Activated CD4-positive, alpha-beta T cell treated with anti-CD3 and anti-CD28 coated beads for 48 hours (primary cell): ENCODE measurements at places on chromosomes 7 and 10.
A peak's percentile ranks its signal among the peaks of the same experiment; 100 is the strongest.

DNA sequence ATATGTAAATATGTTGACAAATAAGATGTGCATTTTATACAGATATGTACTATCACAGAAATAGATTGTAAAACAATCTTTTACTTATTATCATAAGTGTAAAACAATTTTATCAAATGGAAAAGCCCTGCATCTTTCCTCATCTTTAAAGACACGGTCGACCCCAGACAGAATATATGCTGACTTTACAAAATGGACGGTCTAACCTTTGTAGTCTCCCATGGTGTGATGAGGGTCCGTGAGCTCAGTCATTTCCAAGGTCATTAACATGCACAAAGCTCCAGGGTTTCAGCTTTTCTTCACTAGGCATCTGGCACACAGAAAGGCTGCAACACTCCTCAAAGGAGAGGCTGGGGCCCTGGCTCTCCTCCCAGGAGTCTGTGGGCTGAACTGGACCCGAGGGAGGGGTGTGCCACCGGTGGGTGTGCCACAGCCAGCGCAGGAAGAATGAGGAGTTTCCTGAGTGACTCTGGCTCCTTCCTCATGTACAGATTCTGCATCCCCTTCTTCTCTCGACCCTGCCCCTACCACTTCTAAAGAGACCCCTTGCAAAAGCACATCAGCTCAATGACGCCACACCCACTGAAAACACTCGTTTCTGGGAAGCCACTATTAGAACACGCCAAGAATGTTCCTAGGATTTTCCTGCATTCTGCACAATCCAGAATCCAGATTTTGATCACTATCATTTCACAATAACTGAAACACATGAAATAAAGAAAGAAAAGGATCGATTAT, 26.2 kb upstream of the ABLIM1 start:
- DNase-seq = no peak

DNA sequence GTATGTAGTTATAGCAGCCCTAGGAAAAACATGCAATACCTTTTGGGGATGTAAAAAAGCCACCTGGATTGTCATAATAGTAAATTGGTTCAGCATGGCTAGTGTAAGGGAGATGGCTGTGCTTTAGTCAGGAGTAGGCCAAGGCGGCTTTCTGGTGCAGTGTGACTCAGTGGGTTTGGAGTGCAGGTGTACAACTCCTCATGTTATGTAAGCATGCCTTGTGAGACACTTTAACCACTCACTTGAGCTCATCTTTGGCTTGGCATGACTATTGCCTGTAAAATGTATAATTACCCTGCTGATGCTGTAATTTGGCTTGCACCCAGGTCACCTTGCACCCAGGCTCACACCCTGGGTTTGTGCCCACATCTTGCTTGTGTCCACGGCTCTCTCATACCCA, 239.2 kb upstream of the GLI3 start:
- no peak for DNase-seq

- DNase-seq = no peak
Observed at GRCh38 chr10:117364110-117364960, 10.9 kb downstream of the PDZD8 start.

DNA sequence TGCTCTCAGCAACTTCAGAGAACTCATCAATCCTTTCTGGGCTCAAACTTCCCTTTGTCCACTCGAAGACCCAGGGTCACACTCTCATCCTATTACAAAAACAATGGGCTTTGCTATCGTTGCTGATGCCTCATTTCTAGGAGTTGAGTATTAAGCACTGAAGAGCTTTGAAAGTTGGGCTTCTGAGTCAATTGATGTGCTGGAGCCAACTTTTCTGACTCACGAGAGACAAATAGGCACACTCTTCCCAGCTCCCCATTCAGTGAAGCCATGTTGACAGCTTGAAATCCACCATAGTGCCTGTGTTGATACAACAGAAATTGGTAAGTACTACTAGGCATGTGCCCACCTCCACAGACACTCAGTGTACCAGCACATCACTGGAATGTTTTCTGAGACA, 97.5 kb upstream of the PRSS58 start:
- no peak for DNase-seq

GRCh38 chr10:129096065-129096984, 370.7 kb upstream of the MGMT start:
- no peak for DNase-seq

DNA sequence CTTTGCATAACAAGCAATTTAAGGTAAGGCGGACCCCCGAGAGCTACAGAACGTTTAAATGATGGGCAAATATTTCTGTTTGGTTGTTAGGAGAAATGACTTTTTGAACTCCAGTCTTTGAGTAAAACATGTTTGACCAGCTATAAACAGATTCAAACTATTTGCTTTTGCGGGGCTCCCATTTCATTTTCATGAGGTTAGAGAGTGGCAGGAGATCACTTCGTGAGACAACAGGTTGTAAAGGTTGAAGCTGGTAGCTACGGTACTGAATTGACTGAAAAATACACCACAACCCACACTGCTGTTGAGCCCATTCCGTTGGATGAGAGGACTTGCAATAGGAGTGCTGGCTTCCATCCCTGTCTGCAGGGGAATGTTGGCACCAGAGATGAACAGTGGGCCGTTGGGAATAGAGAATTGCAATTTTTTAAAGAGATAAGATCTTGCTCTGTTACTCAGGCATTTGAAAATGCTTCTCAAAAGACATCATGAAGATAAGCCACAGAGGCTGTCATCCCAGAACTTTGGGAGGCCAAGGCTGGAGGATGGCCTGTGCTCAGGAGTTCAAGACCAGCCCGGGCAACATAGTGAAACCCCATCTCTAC, 65.7 kb upstream of the CARD11 start:
- DNase-seq = no peak

- no peak for DNase-seq
Observed at GRCh38 chr10:128173386-128173785, 47.2 kb upstream of the MKI67 start.

- no peak for DNase-seq
Observed at GRCh38 chr10:28561531-28561930, 28.6 kb downstream of the WAC start.

- no peak for DNase-seq
Observed at GRCh38 chr10:128759174-128759573, 633.0 kb upstream of the MKI67 start.

DNA sequence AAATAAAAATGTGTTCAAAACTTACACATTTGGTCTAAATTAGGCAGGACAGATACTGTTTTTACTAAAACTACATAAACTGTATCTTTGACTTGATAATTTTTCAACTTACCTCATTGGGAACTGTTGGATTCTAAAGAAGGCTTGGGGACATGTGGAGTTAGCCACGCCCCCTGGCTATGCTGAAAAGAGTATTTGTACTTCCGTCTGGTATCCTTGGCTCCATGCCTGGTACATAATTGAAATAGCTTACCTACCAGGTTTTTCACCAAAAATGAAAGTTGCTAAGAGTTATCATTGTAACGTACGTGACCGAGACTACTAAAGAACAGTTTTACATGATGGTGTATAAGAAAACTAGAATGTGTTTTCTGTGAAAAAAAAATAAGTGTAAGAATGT, 604.8 kb upstream of the IGFBP3 start:
- DNase-seq = no peak

- no peak for DNase-seq
Observed at GRCh38 chr7:105875505-105875904, 894 bp downstream of the ATXN7L1 start.

DNA sequence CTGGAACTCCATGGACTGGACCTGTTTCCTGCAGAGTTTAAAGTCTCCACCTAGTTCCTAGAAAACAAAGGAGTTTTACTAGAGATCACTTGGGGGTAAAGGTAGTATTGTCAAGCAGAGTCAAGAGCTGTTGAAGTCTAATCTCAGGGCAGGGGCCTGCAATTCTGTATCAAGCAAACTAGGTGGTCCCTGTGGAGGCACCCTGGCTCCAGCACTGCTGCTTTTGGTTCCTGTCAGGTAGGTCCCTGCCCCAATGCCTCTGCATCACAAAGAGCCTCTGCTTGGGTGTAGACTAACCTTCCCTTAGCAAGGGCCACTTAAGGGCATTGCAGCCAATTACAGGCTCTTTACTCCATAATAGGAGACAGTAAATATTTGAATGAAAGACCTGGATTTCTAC, 22.5 kb downstream of the ZSCAN25 start:
- no peak for DNase-seq

- DNase-seq = no peak
Observed at GRCh38 chr10:109480836-109481235, 442.5 kb downstream of the XPNPEP1 start.

DNA sequence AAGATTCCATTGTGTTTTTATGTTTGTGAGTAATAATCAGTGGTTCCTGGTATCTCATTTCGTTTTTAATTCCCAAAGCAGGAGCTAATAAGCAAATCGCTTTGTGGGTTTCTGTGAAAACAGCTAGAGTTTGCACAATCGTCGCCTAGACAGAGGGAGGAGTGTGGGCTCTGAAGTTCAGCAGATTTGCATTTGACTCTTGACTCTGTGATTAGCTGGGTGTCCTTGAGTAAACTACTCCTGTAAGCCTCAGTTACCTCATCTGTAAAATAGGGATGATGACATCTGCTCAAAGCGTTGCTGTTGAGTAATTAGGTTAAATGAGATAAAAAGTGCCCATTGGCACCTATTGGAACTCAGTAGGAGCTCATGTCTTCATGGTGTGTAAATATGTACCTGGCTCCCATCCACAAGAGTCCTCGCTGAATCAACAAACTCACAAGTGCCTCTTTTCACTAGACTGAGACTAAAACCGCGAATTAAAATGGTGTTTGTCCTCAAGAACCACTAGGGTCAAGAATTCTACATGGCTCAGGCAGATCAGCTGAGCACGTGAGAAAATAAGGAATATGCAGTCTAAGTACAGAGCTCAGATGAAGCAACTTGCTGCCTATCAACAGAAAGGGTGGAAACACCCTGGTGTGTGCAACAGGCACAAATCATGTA, 385.8 kb upstream of the C7orf33 start:
- no peak for DNase-seq

DNA sequence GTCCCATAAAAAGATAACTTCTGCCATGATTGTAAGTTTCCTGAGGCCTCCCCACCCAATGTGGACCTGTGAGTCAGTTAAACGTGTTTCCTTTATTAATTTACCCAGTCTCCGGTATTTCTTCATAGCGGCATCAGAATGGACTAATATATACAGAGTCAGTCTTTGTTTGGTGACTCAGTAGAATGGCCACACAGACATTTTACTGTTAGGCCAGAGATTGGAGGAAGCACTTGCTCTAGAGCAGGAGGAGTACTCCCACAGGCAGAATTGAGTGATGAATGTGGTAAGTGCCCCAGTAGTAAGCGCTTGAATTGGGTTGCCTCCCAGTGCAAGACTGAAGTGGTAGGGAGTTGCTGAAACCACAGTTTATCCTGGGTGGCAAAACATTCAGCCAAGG, 149.5 kb upstream of the SMIM30 start:
- no peak for DNase-seq

DNA sequence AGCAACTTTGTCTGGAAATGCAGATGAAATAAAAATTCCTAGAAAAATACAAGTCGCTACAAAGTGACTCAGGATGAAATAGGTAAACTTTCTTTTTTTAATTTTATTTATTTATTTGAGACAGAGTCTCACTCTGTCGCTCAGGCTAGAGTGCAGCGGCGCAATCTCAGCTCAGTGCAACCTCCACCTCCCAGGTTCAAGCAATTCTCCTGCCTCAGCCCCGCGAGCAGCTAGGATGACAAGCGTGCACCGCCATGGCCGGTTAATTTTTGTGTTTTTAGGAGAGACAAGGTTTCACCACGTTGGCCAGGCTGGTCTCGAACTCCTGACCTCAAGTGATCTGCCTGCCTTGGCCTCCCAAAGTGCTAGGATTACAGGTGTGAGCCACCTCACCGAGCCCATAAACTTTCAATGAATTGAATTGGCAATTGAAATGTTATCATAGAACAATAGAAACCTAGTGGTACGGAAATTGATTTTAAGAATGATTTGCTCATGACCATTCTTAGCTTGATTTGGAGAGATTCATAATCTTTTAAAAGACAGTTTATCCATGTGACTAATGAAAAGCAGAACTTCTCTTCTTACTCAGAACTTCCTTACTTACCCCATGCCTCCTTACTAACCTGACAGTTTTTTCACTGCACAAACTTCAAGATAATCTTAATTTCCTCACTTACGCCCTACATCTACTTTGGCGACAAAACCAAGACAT, 161.7 kb downstream of the FAM107B start:
- no peak for DNase-seq

- no peak for DNase-seq
Observed at GRCh38 chr7:31997423-31997822, 72.8 kb downstream of the PDE1C start.

DNA sequence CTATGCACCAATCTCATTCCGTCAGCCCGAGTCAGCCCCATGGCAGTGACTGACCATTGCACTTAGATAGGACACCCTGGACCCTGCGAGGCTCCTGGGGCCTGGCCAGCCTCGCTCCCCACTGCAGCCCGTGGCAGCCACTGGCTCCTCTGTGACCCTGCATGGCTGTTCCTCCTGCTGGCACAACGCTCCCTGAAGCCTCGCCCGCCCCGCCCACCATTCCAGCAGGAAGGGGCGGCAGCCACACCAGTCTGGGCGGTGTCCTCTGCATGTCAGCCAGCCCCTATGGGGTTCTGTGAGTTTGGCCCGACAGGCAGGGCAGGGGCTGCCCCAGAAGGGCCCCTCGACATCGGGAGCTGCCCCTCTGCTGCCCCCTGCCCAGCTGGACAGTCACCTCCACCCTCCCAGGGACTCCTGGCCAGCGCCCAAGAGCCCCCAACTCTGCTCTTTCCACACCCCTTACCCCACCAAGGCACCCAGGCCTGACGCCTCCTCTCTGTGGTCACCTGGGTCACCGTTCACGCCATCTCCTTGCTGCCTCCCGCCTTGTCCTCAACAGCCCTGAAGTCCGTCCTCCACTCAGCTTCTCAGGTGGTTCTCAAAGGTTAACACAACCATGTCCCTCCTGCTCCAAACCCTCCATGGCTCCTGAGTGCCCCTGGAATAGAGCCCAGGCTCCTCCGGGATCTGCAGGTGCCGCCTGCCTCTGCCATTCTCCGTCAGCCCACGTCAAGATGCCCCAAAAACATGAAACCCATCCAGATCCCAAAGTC, 103.5 kb downstream of the MICALL2 start:
- no peak for DNase-seq

DNA sequence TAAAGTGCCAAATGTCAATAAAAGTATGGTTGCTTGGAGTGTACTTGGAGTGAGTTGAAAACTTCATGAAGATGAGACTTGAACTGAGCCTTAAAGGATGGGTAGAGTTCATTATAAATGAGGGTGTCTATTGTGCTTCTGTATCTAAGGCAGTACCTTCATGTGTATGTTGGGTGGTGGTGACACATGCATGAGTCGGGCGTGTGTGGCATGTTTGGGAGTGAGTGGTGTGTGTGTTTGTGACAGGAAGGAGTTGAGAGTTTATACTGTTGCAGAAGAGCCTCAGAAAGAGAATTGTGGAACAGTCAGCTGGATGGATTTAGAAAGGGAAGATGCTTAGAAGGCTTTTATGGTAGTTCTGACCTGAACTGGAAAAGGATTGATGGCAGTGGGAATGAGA, 6.0 kb upstream of the ZRANB1 start:
- DNase-seq = peak; percentile 47

- DNase-seq = peak; percentile 31
Observed at GRCh38 chr10:79316671-79317431, 30.4 kb upstream of the PPIF start.
